Activated CD4-positive, alpha-beta T cell treated with anti-CD3 and anti-CD28 coated beads, Interleukin-2, Interleukin-6, amounts not matched to agents 100 ng/mL and 50 ng/mL, durations not matched to agents 16 hours and 8 hours (primary cell): ENCODE measurements at places on chromosomes 16 and 17.

DNA sequence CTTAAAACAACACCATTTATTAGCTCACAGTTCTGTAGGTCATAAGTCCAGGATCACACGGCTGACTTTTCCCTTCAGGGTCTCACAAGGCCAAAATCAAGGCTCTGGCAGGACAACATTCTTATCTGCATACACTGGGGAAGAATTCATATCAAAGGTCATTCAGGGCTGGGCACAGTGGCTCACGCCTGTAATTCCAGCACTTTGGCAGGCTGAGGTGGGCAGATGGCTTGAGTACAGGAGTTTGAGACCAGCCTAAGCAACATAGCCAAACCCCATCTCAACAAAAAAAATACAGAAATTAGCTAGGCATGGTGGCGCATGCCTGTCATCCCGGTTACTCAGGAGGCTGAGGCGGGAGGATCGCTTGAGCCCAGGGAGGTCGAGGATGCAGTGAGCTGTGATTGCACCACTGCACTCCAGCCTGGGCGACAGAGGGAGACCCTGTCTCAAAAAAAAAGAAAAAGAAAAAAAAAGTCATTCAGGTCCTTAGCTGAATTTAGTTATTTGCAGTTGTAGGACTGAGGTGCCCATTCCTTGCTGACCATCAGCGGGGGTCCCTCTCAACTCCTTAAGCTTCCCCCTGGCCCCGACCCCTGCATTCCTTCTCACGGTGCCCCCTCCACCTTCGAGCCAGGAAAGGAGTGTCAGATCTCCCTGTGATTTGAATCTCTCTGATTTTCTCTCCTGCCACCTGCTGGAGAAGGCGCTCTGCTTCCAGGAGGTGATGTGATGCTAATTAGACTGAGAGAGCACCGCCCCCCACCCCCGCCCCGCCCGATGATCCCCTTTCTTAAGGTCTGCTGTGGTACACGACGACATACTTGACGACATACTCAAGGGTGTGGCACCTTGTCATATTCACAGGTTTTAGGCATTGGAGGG lies 91.8 kb upstream of the CLEC18A start:
- DNase-seq, result no peak

DNA sequence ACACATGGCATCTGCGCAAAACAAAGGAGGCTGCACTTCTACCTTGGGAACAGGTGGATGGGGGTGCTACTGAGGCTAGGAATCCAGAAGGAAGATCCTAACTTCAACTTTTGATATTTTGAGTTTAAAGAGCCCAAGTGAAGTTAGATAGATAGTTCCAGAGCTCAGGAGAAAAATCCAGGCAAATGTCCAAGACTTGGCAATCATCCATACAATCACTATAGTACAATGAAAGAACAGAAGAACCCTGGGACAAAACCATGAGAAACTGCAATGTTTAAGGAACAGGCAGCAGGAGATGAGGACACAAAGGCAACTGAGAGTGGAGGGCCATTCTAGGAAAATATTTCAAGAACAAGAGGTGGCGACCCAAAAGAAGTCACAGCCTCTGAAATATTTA lies 12.4 kb downstream of the CDYL2 start:
- DNase-seq, result no peak

GRCh38 chr16:85199069-85199725 lies 86.9 kb upstream of the CIBAR2 start:
- no peak for DNase-seq

- DNase-seq, result no peak
Observed at GRCh38 chr17:50162466-50163254, 3.1 kb upstream of the SGCA start.

DNA sequence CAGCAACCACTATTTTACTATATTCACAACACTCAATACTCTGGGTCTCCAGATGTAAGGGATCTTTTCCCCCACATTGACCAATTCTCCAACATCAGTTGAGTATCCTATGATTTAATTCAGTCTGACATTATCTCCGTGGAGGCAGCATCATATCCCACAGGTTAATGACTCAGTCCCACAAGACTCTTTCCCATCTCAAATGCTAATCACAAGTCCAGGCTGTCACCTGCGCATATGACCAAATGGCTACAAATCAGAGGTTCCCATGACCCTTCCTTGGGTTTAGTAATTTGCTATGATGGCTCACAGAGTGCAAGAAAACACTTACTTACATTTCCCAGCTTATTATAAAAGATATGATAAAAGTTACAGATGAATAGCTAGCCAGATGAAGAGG lies 18.7 kb downstream of the ACSM3 start:
- no peak for DNase-seq

- no peak for DNase-seq
Observed at GRCh38 chr16:83390759-83391158, 417.0 kb upstream of the HSBP1 start.

DNA sequence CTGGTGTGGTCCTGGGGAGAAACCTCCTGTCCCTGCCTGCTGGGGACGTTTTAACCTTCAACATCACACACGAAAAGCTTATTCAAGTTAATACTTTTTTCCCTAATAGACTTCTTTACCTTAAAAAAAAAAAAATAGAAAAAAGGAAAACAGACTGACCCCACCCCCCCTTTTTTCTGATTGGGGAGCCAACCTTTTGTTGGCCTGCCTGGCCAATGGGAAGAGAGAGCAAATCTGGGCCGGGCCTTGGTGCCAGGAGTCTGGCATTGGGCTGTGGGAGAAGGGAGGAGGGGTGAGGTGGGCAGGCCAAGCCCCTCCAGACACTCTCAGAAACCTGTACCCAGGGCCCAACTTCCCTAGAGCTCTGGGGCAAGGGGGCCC lies 3.0 kb downstream of the CBX8 start:
- no peak for DNase-seq

DNA sequence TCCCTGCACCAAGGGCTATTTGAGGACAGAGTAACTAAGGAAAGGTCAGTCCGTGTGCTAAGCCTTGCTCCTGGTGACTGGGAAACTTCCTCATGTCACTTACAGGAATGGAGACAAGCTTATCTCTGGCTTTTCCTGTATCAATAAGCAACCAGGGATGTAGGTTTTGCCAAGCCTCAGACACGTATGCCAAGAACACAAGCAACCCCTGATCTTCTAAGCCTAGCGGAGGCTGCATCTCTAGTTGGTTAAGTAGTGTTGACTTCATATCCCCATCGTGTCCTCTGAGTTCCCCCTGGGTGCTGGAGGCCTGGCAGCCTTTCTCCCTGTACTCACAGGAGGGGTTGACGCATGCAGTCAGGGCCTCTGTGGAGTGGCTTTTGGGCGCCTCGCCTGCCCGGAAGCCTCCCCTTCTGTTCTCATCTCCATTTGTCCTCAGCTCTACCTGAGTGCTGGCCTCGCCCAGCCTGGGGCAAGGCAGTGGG lies 1.4 kb upstream of the C1QTNF1 start:
- no peak for DNase-seq

- peak; percentile 7 for DNase-seq
Observed at GRCh38 chr16:24541233-24541933, 2.0 kb downstream of the RBBP6 start.

- no peak for DNase-seq
Observed at GRCh38 chr17:28139822-28140221, 97.3 kb downstream of the NLK start.

- no peak for DNase-seq
Observed at GRCh38 chr17:68657576-68657975, 56.4 kb upstream of the FAM20A start.

DNA sequence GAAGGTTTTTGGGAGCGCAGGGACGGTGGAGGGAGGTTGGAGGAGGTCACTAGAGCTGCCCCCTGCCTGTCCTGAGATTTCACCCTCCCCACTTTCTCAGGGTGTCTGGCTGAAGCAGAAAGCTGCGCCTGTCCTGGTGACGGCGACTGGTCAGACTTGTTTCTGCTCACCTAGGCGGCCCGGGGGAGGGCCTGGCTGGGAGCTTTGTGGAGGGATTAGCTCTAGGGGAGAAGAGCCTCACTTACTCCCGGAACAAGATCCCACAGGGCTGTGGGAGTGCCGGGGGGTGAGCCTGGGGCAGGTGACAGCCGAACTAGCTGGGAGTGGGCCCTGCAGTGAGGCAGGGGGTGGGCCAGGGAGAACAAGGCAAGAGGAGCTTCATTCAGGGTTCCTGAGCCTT lies 11.5 kb downstream of the NHERF1 start:
- DNase-seq, result no peak

DNA sequence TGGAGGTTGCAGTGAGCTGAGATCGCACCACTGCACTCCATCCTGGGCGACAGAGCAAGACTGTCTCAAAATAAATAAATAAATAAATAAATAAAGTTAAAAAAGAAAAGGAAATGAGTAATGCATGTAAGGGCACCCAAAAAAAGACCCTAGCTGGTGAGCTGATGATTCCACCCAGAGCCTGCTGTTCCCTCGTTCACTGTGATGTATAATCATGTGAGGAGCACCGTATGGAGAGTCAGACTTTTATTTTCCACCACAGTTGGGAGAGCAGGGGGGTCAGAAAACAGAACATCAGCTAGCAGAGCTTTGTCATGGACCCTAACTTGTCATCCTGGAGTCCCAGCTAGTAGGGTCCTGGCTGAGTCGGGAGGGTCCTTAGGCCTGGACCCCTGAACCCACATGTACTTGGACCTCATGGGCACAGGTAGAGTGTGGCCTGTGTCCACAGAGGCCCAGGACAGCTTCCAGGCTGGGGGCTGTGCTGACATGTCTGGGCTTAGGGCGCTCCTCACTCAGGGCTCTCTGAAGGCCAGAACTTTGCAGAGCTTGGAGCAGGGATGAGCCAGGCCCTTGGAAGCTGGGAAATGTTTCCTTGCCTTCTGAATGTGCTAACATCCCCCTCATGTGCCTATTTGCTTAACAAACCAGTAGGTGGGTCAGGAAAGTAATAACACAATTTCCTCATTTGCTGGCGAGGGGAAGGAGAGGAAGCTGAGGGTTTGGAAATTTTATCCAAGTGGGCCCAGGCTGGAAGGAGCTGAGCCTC lies 18.8 kb upstream of the LASP1NB start:
- DNase-seq, result no peak

DNA sequence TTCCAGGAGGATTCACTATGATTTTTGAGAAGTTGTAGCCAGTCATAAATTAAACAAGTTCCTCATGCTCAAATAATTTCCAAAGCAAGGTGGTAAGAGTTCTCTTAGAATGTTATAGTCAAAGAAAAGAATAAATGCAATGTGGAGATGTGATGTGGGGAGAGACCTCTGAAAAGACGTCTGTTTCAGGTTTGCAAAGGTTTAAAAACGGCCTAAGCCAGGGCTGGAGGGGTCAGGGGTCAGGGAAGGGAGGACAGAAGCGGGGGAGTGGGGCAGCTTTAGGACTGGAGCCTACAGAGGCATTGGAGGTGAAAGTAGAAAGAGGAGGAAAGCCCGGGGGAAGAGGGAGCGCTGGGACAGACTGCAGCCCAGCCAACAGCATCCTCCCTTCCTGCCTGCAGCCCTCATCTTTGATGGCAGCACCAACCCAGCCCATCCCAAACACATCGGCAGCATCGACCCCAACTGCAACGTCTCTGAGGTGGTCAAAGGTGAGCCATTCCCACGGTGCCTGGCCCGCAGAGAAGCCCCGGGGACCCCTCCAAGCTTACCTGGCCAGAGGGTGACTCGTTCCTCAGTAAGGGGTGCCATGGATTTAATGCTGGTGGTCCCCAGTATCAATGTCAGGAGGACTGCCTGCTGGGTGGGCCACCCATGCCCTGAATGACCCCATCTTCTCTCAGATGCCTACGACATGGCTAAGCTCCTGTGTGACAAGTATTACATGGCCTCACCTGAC lies 11.4 kb downstream of the PDK2 start:
- no peak for DNase-seq

- no peak for DNase-seq
Observed at GRCh38 chr16:26525856-26526255, 540.9 kb upstream of the C16orf82 start.

DNA sequence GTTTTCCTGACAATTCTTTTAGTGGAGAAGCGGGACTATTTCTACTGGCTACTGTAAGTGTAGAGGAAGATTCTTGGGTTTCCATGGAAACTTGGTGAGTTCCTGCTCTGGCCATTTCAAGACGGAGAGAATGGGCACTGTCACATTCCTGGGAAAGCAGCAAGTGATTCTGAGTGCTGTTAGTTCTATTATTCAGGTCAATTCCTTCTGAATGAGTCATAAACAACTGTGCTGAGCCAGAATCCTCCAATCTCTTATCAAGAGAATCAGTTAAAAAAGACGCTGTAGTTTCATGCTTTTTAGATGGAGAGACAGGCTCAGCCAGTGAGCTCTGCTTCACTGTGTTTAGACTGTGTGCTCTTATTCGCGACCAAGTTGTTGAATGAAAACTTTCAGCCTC lies 19.6 kb downstream of the AKAP10 start:
- no peak for DNase-seq

- DNase-seq, result no peak
Observed at GRCh38 chr17:44315760-44316731, 7.6 kb downstream of the RUNDC3A start.

GRCh38 chr16:1565083-1565805 lies 31.8 kb downstream of the TMEM204 start:
- DNase-seq, result no peak

- no peak for DNase-seq
Observed at GRCh38 chr17:2435862-2436261, 35.0 kb upstream of the MNT start.

DNA sequence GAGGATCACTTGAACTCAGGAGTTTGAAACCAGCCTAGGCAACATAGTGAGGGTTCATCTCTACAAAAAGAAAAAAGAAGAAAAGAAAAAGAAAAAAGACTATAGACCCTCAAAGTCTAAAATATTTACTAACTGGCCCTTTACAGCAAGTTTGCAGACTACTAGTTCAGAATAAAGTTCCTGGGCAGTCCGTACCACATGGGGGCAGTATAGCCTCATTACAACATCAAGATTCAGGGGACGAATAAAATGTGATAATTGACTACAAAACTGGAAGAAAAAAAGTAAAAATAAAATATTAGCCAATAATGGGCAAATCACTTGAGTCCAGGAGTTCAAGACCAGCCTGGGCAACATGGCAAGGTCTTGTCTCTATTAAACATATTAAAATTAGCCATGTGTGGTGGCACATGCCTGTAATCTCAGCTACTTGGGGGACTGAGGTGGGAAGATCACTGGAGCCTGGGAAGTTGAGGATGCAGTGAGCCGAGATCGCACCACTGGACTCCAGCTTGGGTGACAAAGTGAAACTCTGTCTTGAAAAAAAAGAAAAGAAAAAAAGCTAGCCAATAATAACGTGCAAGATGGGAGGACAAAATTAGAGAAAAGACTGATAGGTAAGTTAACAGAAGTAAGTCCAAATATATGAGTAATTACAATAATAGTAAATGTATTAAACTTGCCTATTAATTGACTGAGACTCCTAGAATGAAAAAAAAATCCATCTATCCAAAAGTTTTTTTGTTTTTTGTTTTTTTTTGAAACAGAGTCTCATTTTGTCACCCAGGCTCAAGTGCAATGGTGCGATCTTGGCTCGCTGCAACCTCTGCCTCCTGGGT lies 129.4 kb upstream of the SEC14L1 start:
- peak; percentile 44 for DNase-seq
